Pulmonary artery endothelial cell (primary cell): ENCODE measurements at places on chromosomes 7 and 10. TPM values are rescaled to one million over a fixed set of nuclear protein-coding genes. Genes with fewer than 3 reads are reported as not detected.

- DNase-seq = peak; percentile 30
Observed at GRCh38 chr10:61937631-61938351, 36.3 kb downstream of the ARID5B start.

- DNase-seq = no peak
Observed at GRCh38 chr10:22345301-22346095, at the start of gene SPAG6. Gene SPAG6, plus strand, starts transcription at chr10:22345496. Its CDS starts 116 bp downstream, at chr10:22345612.

DNA sequence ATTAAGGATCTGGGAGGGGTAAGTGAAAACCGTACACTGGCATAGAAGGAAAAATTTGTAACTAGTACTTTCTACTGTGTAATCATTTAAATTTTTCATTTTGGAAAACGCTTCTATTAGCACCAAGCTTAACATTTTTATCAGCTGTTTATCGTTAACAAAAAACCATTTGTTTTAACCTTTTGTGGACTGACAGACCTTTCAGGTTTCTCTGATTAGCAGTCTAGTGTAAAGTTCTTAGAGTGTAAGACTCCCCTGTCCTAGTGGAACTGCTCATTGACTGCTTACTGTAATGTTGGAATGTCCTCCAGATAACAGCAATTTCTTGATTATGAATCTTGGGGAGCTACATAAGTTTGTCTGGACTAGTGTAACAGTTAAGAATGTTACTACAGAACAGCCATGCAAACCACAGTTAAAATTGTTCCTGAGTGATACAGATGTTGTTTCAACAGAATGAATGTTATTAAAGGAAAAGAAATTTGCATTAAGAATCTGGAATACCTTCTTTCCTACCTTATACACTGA is 2.0 kb downstream of the DBF4 start:
- no peak for DNase-seq

DNA sequence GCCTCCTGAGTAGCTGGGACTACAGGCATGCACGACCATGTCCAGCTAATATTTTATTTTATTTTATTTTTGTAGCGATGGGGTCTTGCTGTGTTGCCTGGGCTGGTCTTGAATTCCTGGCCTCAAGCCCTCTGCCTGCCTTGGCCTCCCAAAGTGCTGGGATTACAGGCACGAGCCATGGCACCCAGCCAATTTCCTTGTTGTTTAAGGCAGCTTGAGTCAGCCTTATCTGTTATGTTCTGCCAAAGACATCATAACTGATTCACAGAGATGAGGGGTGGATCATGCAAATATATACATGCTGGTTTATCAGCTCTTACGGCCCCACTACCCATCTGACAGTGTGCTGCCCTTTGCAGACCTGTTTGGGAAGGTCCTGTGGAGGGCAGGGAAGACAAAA is 826.7 kb downstream of the TYW1 start:
- no peak for DNase-seq

GRCh38 chr7:80232979-80233724 is 98.5 kb downstream of the GNAI1 start:
- DNase-seq = no peak

GRCh38 chr7:97187067-97187466 is 69.6 kb downstream of the SDHAF3 start:
- DNase-seq = no peak

- DNase-seq = no peak
Observed at GRCh38 chr10:1488970-1489548, 248.3 kb downstream of the ADARB2 start.

- DNase-seq = no peak
Observed at GRCh38 chr10:104098358-104098925, 12.8 kb upstream of the COL17A1 start.

The CD36 gene
- 0.26 and 4.6 TPM in 2 replicates for total RNA-seq

The AKR1C8 gene
- total RNA-seq = not detected in 2 replicates

GRCh38 chr7:14899030-14899429 is 3.5 kb downstream of the DGKB start:
- DNase-seq = no peak

GRCh38 chr10:126158133-126158892 is 230.0 kb downstream of the ADAM12 start:
- DNase-seq = no peak

DNA sequence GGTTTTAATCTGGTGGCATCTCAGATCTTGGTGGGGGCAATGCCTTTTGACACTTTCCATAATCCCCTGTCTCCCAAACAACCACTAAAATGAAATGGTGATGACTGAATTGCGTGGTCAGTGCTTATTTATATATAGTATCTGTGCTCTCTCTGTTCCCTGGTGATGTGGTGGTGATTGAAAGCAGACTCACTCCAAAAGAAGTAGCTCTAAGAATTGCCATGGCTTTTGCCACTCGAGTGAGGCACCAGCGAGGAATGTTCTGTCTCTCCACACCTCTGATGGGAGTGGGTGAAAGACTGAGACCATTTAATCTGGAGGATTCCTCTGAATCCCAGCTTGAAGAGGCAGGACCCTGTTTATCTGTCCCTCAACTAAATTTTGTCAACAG is 2.8 kb downstream of the DUSP5 start:
- no peak for DNase-seq

The LAMB1 gene
- total RNA-seq = 542 and 685 TPM in 2 replicates

DNA sequence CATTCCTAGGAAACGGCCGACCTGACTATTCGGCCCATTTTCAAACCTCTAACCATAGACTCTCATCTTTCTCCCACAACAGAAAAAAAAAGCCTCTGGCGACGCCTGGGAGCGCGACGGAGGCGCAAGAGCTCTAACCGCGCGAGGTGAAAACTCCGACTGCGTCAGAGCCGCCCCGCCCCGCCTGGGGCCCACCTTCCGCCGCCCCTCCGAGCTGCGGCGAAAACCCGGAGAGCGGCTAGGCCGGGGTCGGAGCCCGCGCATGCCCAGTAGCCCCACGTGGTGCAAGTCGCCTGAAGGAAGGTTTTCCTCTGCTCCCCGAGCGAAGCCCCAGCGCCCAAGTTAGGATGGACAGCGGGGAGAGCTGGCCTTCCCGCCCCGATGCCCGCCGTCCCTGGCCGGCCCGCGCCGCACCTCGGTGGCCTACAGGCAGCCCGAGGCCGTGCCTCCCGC is 683 bp upstream of the SGMS1 start:
- peak; percentile 82 for DNase-seq

The AGAP3 gene
- total RNA-seq = 52.1 and 61.4 TPM in 2 replicates

The OR9A2 gene
- total RNA-seq = not detected in 2 replicates

GRCh38 chr7:151439855-151440798 is at the start of gene CRYGN:
Gene CRYGN, minus strand, starts transcription at chr7:151440141. Its CDS starts 224 bp downstream, at chr7:151439917.
- DNase-seq = no peak

DNA sequence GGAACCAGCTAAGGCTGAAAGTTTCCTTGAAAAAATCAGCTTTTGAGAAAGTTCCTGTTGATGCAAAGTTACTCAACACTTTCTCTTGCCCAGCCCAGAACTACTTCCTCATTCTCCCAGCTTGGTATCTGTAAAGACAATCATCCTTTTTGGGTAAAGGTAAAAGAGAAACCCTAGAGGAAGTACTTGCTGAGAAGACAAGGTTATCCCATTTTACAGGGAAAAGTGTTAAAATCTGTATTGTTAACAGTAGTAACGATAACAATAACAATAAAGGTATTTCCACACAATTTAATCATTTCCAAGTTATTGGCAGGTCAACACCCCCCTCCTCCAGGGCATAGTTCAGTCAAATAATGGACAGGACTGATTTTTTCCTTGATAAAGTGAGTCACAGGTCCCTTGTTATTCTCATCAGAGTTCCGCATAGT is 2.4 kb downstream of the ALOX5 start:
- no peak for DNase-seq

- no peak for DNase-seq
Observed at GRCh38 chr10:77006836-77007511, 630.6 kb downstream of the KCNMA1 start.

- DNase-seq = peak; percentile 64
Observed at GRCh38 chr10:101397140-101397539, 43.2 kb downstream of the BTRC start.

GRCh38 chr7:4861227-4861626 is 603 bp downstream of the PAPOLB start:
- DNase-seq = no peak

- no peak for DNase-seq
Observed at GRCh38 chr7:31892099-31892829, 177.9 kb downstream of the PDE1C start.

DNA sequence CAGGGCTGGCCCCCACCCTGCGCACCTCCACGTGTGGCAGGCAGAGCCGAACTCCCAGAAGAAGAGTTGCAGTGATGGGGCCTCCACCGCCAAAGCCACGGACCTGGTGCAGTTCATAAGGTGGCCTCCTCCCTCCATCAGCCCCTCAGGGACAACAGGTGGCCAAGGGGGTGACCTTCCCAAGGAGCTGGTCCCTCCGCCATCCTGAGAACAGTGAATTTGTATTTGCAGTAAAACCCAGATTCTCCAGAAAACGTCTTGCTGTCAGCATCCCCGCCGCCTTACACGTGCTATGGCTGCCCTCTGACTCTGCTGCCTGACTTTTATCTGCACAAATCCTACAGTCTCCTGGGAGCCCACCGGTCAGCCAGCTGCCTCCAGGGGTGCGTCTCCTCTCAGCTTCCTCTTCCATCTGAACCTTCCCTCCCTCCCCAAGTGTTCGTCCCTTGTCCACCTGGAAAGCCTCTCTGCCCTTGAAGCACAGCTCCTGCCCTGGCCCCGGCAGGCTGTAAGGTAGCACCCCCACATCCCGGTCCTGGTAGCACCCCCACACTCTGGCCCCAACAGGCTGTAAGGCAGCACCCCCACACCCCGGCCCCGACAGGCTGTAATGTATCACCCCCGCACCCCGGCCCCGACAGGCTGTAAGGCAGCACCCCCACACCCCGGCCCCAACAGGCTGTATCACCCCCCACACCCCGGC is 311.8 kb downstream of the PTPRN2 start:
- DNase-seq = no peak

The LIPK gene
- not detected in 2 replicates for total RNA-seq

DNA sequence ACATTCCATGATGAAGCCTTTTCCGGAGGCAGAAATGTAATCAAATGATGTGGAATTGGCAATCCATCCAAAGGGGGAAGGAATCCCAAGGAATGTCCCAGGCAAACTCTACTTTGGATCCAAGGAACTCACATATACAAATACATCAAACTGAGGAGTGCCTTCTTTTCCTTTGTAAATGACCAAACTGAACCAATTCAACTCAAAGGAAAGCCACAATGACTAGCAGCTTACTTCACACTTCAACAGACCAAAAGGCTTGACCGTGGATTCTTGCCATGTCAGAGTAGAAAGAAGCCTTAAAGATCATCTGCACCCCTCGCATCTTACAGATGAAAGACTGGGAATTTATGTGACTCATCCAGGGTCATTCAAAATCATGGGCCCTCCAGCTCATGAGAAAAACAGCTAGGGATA is 79.7 kb upstream of the MACROH2A2 start:
- no peak for DNase-seq

The MNX1 gene
- total RNA-seq = not detected in 2 replicates

GRCh38 chr10:127283017-127283416 is 86.6 kb upstream of the INSYN2A start:
- DNase-seq = no peak

- no peak for DNase-seq
Observed at GRCh38 chr7:51482976-51483375, 166.4 kb upstream of the COBL start.

DNA sequence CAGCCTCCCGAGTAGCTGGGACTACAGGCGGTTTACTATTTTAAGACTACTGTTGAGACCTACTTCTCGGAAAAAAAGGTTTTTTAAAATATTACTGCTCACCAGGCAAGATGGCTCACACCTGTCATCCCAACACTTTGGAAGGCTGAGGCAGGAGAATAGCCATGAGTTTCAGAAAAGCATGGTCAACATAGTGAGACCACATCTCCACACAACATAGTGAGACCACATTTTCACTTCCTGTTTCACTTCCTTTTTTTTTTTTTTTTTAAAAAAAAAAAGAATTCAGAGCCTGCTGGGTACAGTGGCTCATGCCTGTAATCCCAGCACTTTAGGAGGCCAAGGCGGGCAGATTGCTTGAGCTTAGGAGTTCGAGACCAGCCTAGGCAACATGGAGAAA is 46.5 kb downstream of the SVOPL start:
- no peak for DNase-seq

The HOXA6 gene
- 0.07 and 0.42 TPM in 2 replicates for total RNA-seq

The GRB10 gene
- total RNA-seq = 91.1 and 93.7 TPM in 2 replicates

- DNase-seq = no peak
Observed at GRCh38 chr10:25441270-25441669, 266.5 kb downstream of the GPR158 start.

DNA sequence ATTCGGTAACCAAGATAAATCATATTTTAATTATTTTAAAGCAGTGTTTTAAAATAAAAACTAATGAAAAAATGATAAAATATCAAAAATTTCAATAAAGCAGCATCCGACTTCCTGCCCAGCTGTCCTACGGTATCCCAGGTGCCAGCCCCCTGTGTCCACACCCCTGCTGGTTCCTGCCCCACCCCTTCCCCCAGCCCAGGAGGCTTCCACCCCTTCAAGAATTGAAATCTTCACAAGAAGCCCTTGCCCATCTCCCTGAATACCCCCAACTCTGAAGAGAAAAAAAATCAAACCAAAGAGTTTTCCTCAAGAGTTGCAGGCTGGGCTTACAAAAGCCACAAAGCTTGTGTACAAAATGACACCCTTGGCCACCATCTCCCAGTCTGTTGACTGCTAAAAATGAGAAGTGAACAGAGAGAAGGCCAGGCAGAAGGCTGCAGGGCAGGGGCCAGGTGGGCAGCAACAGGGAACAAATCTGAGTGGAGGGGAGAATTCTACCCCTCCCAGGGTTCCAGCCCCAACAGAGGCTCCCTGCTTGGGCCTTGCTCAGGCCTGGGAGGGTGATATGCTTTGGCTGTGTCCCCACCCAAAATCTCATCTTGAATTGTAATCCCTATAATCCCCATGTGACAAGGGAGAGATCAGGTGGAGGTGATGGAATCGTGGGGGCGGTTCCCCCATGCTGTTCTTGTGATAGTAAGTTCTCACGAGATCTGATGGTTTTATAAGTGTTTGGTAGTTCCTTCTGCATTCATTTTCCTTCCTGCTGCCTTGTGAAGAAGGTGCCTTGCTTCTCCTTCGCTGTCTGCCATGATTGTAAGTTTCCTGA is 14.5 kb downstream of the GPRIN2 start:
- no peak for DNase-seq

- DNase-seq = no peak
Observed at GRCh38 chr10:60842694-60843093, 64.4 kb downstream of the CDK1 start.

The ITPRID1 gene
- not detected in 2 replicates for total RNA-seq

DNA sequence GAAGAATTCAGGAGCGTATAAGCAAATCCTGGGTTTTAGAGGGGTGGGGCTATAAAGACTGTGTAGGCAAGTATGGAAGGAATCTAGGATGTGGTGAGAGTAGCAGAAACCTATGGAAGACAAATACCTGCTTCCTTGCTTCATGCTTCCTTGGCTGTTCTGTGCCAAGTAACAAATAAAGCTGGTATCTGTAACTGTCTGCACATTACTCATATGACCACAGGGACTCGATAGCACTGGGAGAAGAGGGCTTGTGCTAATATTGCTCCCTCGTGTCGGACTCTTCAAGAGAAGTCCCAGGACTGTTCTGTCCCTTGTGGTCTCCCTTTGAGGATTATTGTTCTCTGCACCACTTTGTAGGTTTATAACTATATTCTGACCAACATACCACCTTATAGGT is 11.5 kb upstream of the GIMAP7 start:
- DNase-seq = no peak
